ENCODE measurements at places on chromosomes 4 and X. TPM values are rescaled to one million over a fixed set of nuclear protein-coding genes. Genes with fewer than 3 reads are reported as not detected.

The PABPC5 gene
- 2.0 TPM for total RNA-seq

The FHIP1A gene
- 2.7 TPM for total RNA-seq

The CT45A10 gene
- 152 TPM for total RNA-seq

The ASMT gene
- total RNA-seq: 0.90 TPM

The PHEX gene
- 0.32 TPM for total RNA-seq

The FAM241A gene
- 0.74 TPM for total RNA-seq

The RNF113A gene
- 27.0 TPM for total RNA-seq

The KIAA1210 gene
- 0.08 TPM for total RNA-seq

The RNF212 gene
- not detected for total RNA-seq

The PLP1 gene
- total RNA-seq: 543 TPM

The CORIN gene
- total RNA-seq: 0.03 TPM

The TREX2 gene
- 0.40 TPM for total RNA-seq

The NMU gene
- total RNA-seq: not detected

The SORBS2 gene
- 49.8 TPM for total RNA-seq

The MMRN1 gene
- total RNA-seq: 0.16 TPM

The CD38 gene
- 0.16 TPM for total RNA-seq

The RAB40A gene
- 0.05 TPM for total RNA-seq

The APBB2 gene
- total RNA-seq: 10.9 TPM

The STS gene
- total RNA-seq: 3.0 TPM
